Lung (tissue), 17 donors: ENCODE measurements at places on chromosomes 6 and 20. TPM values are rescaled to one million over a fixed set of nuclear protein-coding genes. Genes with fewer than 3 reads are reported as not detected.
A peak's percentile ranks its signal among the peaks of the same experiment; 100 is the strongest.

RAB44 gene
- 0.26 TPM for polyA plus RNA-seq

C20orf202 gene
- polyA plus RNA-seq: 0.39 TPM

GRIK2 gene
- 0.09 TPM for polyA plus RNA-seq

FAM217A gene
- not detected for polyA plus RNA-seq

OR2H2 gene
- not detected for polyA plus RNA-seq

USP49 gene
- 2.3 TPM for polyA plus RNA-seq

RPL10A gene
- polyA plus RNA-seq: 1,885 TPM

GRCh38 chr6:84089081-84089480 lies 55.5 kb downstream of the MRAP2 start:
- no peak for DNase-seq

- peak; percentile 25 for DNase-seq
These were observed 32.5 kb downstream of the SUN5 start for GRCh38 chr20:32971703-32972161.

DNA sequence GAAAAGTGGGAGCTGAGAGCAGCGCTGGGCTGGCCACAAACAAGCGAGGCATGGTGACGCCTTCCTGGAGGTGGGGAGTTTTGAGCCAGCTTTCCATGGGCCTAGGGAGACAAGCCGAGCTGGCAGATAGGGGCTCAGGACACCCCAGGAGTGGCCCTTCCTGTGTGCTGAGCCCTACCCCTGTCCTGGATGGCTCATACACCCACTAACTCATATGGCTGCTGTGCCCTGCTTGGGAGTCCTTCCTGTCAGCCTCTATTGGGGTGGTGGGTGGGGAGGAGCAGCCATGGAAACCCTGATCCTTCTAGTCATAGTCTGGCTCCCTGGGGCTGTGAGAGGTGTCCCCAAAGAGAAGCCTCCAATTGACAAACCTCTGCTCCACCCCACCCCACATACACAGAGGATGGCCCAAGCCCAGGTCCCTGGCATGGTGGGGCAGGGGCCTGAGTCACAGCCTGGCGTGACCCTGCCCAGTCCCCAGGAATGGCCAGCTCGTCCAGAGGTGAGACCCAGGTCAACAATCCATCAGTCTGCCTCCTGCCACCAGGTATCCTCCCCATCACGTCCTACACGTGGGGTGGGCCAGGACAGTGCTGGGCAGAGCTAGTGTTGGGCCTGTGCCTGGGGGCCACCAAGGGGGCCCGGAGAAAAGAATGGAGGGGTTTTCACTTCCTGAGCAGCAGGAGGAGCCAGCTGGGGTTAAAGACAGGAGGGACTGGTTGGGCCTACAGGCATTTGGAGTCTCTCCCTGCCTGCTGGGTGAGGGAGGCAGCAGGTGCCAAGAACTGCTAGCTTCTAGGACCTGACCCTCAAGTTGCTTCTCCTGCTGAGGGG lies 52.2 kb downstream of the MRPL14 start:
- no peak for DNase-seq

- DNase-seq: no peak
These were observed 67.7 kb downstream of the GFRA4 start for GRCh38 chr20:3595541-3595940.

DNA sequence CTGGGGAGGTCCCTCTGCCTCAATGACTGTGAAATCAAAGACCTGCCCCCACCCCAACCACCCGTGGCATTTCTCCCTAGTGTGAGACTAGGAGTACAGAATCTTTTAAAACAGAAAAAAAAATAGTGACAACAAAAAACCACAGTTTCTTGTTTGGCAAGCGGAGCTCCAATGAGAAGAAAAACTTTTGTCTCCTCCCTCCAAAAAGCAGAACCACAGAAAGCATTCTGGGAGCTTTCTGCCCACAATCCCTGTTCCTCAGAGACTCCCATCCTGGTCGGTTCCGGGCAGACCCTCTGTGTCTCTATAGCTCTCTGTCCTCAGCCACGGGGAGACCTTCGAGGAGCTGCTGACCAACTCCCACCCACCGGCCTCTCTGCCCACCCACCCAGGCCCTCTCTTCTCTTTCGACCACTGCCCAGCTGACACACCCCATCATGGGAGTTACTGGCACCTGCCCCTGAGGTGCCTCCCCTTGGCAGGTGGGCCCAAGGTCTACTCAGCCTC lies 4.9 kb downstream of the PREX1 start:
- DNase-seq: no peak

- no peak for DNase-seq
These were observed 253.5 kb downstream of the GJA1 start for GRCh38 chr6:121688974-121689373.

DNA sequence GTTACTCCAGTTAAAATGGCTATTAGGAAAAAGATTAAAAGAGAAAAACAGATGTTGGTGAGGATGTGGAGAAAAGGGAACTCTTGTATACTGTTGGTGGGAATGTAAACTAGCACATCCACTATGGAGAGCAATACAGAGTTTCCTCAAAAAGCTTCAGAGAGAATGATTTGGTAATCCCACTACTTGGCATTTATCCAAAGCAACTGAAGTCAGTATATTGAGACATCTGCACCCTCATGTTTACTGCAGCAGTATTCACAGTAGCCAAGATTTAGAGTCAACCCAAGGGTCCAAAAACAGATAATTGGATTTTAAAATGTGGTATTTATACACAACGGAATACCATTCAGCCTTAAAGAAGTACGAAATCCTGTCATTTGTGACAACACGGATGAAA lies 469.5 kb downstream of the QKI start:
- no peak for DNase-seq

GRCh38 chr6:110556317-110557110 lies 80.1 kb upstream of the SLC22A16 start:
- no peak for DNase-seq

DNA sequence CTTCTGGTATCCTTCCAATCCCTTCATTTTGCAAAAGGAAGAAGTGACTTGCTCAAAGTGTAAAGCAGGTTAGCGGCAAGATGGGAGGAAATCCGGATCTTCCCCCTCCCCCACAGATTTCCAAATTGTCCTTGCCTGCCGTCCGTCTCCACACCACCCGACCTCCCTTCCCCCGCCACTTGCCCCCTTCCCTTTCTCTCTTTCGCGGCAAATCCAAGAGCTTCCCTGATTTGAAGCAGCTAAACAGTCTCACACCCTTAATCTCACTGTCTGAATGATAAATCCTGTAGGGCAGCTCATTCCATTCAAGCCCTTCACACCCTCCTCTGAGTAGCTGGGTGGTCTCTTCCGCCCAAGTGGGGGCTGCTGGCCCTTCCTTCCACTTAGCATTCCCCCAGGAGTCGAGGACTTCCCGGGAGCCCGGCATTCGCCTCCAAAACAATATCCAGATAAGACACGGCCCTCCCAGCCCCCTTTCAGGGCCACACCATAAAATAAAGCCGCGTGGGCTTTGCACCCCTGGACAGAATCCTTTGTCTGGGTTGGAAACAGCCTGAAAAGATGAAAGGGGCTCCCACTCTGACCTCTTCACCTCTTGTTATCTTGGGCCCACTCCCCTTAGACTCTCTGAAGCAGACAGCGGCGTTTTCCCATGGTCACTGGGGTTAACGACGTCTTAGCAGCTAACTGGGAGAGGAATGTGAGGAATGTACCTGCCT lies 44.0 kb upstream of the PIM1 start:
- DNase-seq: peak; percentile 63

- DNase-seq: peak; percentile 9
These were observed 342.5 kb downstream of the CENPW start for GRCh38 chr6:126682440-126682839.
